ENCODE measurements at places on chromosomes 1 and 21. TPM values are rescaled to one million over a fixed set of nuclear protein-coding genes. Genes with fewer than 3 reads are reported as not detected.

EPHA8 gene
- total RNA-seq = 0.24 TPM

PRAMEF1 gene
- not detected for total RNA-seq

CD5L gene
- total RNA-seq = not detected

RYR2 gene
- 0.19 TPM for total RNA-seq

FAM72D gene
- total RNA-seq = 1.9 TPM

ST6GALNAC5 gene
- total RNA-seq = 13.6 TPM

MTARC1 gene
- 40.5 TPM for total RNA-seq

DAB1 gene
- total RNA-seq = 4.8 TPM

EEIG2 gene
- total RNA-seq = 7.8 TPM

SPRTN gene
- 13.9 TPM for total RNA-seq

NOS1AP gene
- total RNA-seq = 6.0 TPM

GFI1 gene
- 0.17 TPM for total RNA-seq

SHISA4 gene
- 6.6 TPM for total RNA-seq

C4BPA gene
- total RNA-seq = not detected
